ENCODE measurements at places on chromosomes 2 and 18.

- DNase-seq = no peak
Measured at GRCh38 chr2:174222154-174222553, 26.2 kb downstream of the OLA1 start.

DNA sequence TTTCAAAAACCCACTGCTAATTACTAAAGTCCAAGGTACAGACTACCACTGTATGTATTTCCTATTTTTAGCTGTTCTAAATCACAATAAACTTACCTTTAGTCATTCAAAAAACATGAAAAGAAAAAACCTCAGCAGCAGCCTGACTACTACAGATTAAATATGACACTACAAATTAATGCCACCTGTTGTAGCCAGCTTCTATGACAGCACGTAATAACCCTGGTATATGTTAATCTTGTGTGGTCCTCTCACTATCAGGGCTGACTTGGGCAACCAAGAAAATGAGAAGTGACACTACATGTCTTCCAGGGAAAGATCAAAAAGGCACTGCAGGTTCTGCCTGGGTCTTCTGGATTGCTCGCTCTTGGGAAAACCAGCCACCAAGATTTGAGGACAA lies 90.6 kb upstream of the FAM124B start:
- DNase-seq = no peak

- no peak for DNase-seq
Measured at GRCh38 chr2:11869391-11869991, 123.1 kb downstream of the LPIN1 start.

- DNase-seq = no peak
Measured at GRCh38 chr2:102581911-102582310, 37.4 kb upstream of the SLC9A2 start.

DNA sequence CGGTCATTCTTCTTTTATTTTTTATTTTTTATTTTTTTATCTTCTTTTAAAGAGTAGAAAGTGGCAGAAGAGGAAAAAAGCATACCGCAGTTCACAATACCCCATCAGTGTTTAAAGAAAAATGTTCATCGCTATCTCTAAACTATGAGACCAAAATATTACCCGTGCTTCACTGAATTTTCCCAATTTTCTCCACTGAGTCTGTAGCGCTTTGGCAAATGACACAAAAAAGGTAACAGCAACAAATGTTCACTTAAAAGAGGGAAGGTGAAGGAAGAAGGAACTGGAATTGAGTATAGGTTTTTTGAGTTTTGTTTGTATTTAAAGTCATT lies 15.1 kb upstream of the RIOK3 start:
- no peak for DNase-seq

DNA sequence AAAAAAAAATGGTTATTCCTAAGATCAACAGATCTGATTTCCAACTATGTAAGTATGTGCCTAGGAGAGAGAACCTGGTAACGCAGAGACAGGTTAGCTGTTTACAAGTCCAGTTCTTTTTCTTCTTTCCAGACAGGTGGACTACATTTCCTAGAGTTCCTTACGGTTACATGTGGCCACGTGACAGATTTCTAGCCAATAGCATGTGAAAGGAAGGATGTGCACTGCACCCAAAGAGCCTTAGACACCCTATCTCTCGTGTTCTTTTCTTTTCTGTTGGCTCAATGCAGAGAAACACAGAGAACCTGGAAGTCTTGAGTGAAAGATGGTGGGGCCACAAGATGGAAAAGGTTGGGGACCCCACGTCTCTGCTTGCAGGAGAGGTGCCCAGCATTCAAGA lies 375.9 kb downstream of the TNS1 start:
- DNase-seq = no peak

DNA sequence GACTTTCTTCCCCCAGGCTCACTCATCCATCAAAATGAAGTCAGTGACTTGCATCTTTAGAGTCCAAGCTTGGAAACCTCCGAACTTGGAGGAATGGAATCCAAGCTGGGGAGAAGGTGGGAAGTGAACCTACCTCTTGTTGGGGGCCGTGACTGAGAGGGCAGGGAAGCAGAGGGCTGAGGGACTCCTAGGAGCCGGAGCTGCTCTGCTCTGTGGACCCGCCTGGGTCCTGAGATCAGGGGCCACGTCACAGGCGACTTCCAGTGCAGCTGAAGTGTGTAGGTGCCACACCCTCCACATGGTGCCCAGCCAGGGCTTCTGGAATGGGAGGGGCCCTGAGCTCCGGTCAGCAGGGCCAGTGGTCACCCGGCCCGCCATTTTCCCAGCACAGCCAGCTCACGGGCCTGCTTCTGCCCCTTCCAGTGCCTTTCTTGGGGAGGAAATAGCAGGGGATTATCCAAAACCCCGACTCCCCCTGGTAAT lies 63.4 kb upstream of the OTOS start:
- DNase-seq = no peak

GRCh38 chr2:2542966-2543611 lies 212.0 kb upstream of the MYT1L start:
- peak; percentile 68 for DNase-seq

DNA sequence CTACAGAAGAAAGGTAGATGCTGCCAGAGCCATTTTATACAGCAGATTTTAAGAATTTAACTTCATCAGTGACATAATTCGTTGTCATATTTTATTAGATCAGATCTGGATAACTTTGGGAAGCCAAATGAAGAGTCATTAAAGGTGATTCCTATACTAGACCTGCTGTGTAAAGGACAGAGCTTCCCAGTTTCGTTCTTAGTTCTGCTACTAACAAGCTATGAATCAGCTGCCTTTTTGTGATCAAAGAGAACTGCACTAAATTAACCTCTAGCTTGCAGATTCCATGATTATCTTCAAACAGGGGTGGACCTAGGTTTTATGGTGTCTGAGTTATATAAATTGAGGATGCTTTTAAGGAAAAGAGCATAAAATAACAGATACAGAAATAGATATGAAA lies 926.5 kb upstream of the ACVR2A start:
- no peak for DNase-seq

DNA sequence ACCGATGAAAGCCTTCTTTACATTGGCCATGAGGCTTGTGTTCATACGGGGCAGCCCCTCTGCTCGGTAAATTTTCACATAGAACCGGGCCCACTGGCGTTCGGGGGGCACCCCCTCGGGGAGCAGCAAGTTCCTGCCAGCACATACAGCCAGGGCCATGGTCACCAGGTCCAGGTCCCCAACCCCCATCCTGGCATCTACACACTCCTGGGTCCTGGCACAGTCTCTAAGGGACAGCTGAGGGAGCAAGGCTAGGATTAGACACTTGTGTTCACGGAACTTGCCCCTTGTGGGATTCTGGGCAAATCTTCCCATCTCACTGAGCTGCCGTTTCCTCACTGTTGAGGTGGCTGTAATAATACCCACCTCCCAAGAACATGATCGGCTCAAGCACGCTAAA lies 5.6 kb upstream of the OTOF start:
- DNase-seq = no peak

- no peak for DNase-seq
Measured at GRCh38 chr18:10604182-10604581, 78.4 kb downstream of the NAPG start.

DNA sequence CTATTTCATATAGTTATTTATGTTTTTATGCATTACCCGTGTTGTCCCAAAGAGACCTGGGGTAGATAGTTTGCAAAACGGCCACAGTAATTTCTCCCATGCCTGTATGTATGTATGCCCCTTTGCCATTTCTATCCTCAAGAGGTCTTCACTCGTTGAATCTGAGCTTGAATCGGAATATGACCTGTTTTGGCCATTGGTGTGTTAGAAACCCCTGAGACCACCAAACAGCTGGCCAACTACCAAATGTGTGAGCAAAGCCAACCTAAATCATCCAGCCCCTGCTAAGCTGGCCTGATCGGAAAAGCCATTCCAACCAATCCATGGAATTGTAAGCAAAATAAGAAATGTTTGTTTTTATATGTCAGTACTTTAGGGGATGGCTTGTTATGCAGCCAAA lies 23.4 kb upstream of the INO80C start:
- DNase-seq = no peak

DNA sequence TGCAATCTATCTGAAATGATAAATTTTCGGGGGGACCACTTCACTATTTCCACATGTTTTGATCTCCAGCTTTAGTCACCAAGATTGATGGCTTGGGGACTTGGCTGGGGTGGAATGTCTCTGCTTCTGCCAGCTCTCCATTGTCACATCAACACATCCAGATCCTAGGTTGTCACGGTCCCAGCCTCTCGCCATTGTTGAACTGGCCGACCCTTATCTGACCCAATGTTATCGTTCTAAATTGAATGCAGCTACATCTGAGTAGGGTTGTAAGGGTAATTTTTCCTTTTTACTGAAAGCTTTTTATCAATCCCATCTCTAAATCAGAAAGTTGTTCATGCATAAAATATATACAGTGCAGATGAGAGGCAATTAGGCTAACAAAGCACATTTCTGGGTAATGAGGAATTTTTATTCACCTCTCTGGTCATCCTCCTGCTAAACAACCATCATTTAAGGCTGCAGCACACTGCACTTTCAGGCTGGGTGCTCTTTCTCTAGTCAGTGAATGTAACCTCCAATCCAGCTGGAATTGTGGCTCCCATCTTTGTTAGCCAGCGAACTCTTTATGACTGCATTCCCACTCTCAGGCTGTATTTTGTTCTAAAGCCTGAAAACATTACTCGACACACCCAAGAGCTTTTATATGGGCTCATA lies 128.2 kb downstream of the COL4A4 start:
- no peak for DNase-seq

- no peak for DNase-seq
Measured at GRCh38 chr2:195316486-195316885, 340.5 kb upstream of the SLC39A10 start.

DNA sequence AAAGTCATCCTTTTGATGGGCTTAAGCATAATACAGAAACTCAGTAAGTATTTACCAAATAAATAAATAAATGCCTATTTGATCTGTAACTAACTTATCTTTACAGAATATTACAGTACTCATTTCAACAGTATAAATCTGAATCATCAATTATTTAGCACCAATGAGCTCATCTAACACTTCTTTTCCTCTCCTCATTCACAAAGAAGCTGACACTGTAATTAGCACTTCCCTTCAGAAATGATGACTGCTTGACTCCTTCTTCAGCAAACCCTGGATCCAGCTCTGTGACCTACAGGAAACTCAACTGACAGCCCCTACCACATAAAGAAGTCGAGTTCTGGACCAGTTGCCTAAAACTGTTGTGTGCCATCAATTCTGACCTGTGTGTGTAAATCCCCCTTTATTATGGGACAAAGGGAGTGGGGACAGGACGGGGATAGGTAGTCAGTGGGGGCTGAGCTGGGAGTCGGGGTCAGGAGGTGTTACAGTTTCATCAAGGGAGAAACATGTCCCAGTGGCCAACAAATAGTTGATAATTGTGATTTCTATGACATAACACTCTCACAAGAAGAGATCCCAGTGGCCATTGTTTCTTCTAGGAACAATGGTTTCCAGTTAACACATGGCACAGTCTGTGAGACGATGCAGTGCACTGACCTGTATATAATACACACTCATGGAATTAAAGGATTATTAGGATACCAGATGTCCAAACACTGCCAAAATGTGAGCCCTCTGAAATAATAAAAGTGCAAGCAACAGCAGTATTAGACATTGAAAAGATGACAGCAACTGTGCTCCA lies 68.7 kb downstream of the STK39 start:
- DNase-seq = no peak

DNA sequence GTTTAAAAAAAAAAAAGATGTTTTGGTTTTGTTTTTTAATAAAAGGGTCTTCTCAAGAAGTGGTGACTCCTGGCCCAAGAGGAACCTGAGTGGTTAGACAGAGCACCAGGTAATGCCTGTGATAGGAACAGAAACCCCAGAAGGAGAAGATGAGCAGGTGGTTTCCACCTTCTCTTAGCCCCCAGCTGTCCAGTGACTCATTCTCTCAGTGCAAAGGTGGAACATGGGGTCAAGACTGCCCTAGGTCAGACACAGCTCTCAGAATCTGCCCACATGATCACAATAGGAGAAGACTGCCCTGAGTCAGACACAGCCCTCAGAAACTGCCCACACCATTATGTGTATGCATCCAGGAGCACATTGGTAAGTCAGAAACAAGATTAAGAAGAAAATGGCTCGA lies 61.8 kb downstream of the TBC1D8 start:
- DNase-seq = no peak

GRCh38 chr2:108363024-108363907 lies 14.5 kb upstream of the SULT1C4 start:
- DNase-seq = no peak

DNA sequence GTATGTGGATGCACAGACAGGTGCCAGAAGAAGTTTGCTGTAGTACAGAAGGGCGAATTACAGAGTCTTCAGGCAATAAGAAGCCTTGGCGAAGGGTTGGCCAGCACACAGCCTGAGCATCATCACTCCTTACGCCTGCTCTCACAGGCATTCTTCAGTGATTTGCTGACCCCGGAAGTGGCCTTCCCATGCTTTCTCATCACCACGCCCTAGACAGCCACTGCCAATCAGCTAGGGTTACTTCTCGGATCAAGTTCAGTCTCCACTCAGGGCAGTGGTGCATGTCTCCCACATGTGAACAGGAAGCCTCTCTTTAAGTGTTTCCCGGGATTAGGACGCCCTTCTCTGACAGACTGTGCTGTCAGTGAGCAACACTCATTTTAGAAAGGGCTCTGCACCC lies 81.8 kb downstream of the C1QL2 start:
- DNase-seq = no peak

GRCh38 chr2:108968619-108969018 lies 20.4 kb downstream of the EDAR start:
- no peak for DNase-seq

DNA sequence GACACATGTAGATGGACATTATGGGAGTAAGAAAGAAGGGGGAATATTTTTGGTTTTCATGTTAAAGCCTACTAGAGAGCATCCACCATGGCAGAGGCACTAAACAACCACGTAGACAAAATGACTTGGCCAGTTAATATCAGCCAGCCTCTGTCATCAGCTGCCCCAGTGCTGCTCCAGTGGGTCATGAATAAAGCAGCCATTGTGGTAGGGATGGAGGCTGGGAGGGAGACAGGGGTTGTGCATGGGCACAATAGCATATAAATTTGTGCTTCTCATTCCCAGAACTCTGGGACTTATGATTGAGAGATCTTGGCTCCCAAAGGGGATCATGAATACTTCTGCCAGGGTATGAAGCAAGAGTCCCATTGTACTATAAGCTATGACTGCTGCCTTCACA lies 31.1 kb upstream of the CXCR4 start:
- no peak for DNase-seq

GRCh38 chr18:59318460-59319050 lies at the start of gene CPLX4:
Gene CPLX4, minus strand, starts transcription at chr18:59318649. Its CDS starts 187 bp downstream, at chr18:59318462.
- DNase-seq = no peak

GRCh38 chr2:5195636-5196035 lies 496.5 kb upstream of the SOX11 start:
- DNase-seq = no peak

GRCh38 chr2:179861416-179862067 lies at the start of gene ZNF385B:
Gene ZNF385B, minus strand, starts transcription at chr2:179861612.
- peak; percentile 63 for DNase-seq

All from WTC11 (cell line).